ENCODE measurements at places on chromosomes 7 and 10. TPM values are rescaled to one million over a fixed set of nuclear protein-coding genes. Genes with fewer than 3 reads are reported as not detected.

GRCh38 chr10:49656845-49657493 lies 22.5 kb upstream of the C10orf53 start:
- DNase-seq, result no peak

DNA sequence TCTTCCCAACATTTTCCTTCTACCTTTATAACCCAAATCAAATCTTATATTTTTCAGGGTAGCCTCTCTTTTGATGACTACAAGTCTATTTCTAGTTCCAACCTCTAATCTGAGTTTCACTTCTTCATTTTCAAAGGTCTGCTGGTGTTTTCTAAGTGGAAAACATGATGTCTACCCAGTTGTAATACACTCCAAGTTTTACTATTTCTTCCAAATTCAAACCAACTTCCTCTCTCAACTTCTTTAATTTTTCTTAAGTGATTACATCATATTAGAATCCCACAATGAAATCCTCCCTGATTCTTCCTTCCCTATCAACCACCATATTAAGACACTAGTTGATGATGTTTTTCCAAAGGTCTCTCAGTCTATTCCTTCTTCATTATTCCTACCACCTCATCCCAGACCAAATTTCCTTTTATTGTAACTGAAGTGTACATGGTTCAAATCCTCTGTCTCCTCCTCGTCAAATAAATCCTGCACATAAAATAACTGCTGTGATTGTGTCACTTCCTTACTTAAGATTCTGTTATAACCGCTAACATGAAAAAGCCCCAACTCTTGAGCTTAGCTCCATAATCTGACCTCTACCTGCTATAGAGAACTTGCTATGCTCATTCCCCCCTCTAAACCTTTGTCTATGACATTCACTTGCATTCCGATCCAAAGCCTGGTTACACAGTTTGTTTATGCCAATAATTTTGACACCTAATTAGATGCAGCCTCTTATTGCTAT lies 12.7 kb downstream of the TAS2R38 start:
- no peak for DNase-seq

GRCh38 chr10:53579773-53580172 lies 807.2 kb upstream of the MBL2 start:
- no peak for DNase-seq

The CHST3 gene
- 24.5 TPM for total RNA-seq

The CDK1 gene
- 94.7 TPM for total RNA-seq

The FEZF1 gene
- total RNA-seq, result not detected

- peak; percentile 22 for DNase-seq
Observed at GRCh38 chr7:142880876-142881505, 4.6 kb downstream of the TRPV6 start.
